ENCODE measurements at places on chromosomes 5 and 9. TPM values are rescaled to one million over a fixed set of nuclear protein-coding genes. Genes with fewer than 3 reads are reported as not detected.

GRCh38 chr5:9440517-9440916, 105.4 kb downstream of the SEMA5A start:
- DNase-seq = no peak

DNA sequence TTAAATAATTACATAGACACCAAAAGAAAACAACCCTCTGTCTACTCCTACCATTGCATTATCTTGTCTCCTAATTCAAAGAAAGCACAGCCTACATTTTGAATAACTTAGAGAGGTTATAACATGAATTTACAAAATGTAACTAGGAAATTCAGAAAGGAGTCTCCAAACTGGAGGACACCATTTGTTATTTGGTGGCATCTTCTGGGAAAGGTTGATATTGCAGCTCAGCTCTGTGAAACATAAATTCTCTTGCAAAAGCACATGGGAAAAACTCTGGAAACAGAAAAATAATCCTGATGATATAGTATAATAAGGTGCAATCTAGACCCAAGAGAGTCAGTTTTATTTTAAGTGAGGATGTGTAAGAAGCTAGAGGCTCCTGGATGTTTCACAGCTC, 215.3 kb downstream of the MLLT3 start:
- no peak for DNase-seq

- no peak for DNase-seq
Measured at GRCh38 chr5:545641-546375, 21.6 kb upstream of the SLC9A3 start.

DNA sequence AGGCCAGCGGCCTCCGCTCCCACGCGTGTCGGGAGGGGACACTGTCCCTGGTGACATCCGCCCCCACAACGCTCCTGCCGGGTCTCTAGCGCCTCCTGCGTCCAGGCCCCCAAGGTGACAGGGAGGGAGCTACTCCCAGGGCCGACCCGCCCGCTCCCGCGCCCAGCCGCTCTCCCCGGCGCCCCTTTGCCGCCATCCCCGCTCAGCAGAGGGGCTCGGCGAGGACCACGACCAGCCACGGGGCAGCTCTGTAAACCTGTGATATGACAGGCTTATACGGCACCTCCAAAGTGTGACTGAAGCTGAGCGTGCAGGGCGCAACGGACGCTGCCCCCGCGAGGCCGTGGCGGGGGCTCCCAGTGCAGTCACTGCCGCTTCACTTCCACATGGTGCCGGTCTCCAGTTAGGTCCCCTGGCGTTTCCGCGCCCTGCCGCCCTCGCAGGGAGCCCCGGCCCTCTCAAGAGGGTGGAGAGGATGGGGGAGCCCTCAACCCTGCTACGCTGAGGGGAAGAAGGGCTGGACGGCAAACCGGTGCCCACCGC, 978 bp upstream of the ADCY2 start:
- DNase-seq = no peak

- DNase-seq = no peak
Measured at GRCh38 chr5:27701931-27702903, 663.8 kb upstream of the CDH9 start.

DNA sequence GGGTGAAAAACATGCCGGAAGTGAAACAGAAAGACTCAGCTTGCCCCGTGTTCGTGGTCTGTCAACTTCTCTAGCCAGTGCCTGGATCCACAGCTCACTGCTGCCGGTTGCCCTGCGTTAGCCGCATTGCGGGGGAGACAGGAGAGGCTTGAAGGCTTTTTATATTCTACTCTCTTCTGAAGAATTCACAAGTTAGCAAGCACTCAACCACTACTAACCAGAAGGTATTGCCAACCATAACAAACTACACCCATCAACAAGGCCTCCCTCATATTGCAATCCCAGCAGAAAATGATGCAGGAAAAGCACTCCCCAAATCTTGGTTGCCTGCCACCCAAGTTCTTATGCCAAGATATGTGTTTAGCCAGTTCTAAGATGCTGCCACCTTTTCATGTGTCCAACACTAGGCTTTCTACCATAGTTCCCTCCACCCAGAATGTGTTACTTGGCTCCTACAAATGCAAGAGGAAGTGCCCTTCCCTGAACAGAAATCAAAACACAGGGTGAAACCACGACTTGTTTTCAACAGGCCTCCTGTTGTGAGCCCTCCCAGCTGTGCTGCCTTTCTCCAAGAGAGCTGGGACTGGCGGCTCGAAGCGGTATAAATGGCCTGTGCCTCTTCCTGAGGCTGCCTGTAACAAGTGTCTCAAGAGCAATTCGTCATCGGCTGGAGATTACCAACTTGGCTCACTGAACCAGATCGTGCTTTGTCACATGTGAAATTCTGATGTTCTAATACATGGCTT, 129.0 kb downstream of the SNX18 start:
- no peak for DNase-seq

GRCh38 chr9:72818385-72818784, 134.5 kb downstream of the ALDH1A1 start:
- DNase-seq = no peak

DNA sequence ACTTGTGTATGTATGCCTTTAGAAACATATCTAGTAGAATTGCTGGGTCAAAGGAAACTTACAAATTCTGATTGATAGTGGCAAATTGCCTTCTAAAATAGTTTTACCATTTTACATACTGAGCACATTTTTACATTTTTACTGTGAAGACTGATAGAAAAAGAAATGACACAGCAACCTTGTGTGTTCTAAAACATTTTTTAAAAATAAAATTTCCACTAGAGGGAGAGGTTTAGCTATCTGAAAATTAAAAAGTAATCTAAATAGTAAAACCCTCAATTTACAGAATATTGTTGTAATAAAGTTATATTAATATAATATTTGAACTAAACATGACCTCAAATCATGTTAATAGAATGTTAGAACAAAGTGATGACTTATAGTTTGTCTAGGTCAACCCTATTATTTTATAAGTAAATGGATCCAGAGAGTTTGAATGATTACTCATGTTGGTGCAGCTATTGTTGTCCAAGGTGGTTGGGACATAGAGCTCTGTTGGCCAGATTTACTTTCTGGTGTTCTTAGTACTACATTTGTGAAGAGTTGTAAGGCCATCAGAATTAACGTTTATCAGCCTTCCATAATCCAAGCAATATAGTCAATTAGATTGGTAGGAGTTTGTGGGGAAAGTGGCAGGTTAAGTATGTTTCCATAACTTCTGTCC, 17.2 kb downstream of the CENPP start:
- DNase-seq = no peak

- DNase-seq = no peak
Measured at GRCh38 chr9:135183528-135184180, 96.2 kb downstream of the OLFM1 start.

DNA sequence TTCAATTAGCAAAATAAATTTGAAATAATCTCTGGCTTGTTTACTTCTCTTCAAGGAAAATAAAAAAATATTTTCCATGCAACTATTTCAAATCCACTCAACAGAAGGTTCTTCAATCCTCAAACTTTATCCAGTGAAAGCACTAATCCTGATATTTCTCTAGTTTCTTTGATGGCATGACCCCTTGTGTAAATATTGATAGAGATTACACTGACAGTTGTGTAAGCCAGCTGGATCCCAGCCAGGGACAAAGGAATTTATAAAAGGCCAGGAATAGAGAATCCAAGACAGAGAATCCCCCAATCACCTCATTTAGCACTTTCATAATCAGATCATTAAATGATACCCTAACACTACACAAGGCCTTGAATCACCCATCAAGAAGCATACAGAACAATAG, 135.2 kb downstream of the GNA14 start:
- DNase-seq = no peak

Gene PTPRD
- 107 TPM for polyA plus RNA-seq

Gene IGFBPL1
- polyA plus RNA-seq = 0.80 TPM
